Cardiac muscle cell (in vitro differentiated cells and primary cell): ENCODE measurements at places on chromosomes 3 and 15. TPM values are rescaled to one million over a fixed set of nuclear protein-coding genes. Genes with fewer than 3 reads are reported as not detected.

DNA sequence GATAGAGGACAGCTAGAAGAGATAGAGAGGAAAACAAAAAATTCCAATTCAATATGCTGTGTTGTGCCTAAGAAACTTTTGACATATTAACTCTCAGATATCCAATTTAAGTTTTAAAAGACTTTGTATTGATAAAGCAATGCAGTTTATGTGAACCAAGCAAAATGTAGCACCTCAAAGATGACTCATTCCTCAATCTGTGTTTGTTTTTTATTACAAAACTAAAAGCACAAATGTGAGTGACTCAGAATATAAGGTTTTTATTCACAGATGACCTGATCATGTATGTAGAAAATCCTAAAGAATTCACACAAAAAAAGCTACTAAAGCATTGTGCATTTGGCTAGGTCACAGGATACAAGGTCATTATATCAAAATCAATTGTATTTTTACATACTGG lies 11.1 kb downstream of the HCLS1 start:
- H3K36me3 ChIP-seq, result no peaks in the 10 kb centered on the region
- DNase-seq, result no peak
- peaks cover 10% of the 10 kb centered on the region for H3K4me1 ChIP-seq
- H3K27ac ChIP-seq, result no peak overlapping the region
- H3K27me3 ChIP-seq, result no peaks in the 10 kb centered on the region

DNA sequence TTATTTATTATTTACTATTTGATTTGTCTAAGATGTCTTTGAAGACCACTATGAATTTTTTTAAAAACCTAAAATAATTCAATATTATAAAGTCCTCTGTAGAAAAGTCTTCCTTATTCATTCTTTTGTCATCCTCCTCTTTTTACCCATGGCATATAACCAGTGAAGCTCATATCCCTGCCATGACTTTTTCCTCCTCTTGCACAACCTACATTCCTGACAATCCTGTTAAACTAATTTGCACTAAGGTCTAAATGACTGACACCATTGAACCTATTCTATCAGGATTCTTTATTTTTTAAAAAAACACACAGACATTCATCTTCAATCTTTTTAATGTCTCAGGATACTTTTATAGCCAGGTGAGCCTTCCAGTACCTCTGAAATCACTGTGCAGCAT lies 159.9 kb upstream of the SLC2A2 start:
- no peaks in the 10 kb centered on the region for H3K27me3 ChIP-seq
- peaks cover 3% of the 10 kb centered on the region for H3K36me3 ChIP-seq
- H3K27ac ChIP-seq, result no peak overlapping the region
- peaks cover 15% of the 10 kb centered on the region for H3K4me1 ChIP-seq
- H3K4me3 ChIP-seq, result no peak overlapping the region

DNA sequence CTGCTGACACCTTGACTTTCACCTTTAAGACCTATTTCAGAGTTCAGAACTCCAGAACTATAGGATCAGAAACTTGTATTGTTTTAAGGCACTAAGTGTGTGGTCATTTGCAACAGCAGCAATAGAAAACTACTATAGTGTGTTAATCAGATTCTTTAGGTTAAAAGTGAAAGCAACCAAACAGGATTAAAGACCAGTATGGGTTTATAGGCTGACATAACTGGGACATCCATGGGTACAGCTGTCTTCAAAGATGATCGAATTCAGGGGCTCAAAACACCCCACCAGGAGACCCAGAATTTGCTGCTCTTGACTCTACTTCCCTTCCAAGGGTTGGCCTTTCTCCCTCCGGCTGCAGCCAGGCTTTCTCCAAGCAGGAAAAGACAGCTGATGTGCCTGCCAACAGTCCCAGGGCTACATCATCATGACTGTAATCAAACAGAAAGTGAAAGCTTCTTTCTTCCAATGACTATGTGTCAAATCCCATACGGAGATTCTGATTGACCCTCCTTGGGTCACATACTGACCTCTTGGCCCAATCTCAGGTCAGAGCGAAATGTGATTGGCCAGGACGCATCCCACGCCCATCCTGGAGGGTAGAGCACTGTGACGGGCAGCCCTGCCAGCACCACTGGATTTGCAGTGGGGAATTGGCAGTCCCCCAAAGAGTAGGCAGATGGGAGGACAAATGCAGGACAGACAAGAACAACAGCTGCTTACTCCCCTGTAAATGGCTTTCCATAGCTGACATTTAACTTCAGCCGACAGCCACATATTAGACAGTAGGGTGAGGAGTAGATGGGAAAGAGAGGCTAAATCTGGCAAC lies 51.4 kb upstream of the RNF7 start:
- no peak overlapping the region for H3K27ac ChIP-seq
- H3K36me3 ChIP-seq, result no peaks in the 10 kb centered on the region
- H3K4me1 ChIP-seq, result no peaks in the 10 kb centered on the region
- peak; percentile 75 for DNase-seq
- no peak overlapping the region for H3K4me3 ChIP-seq
- no peaks in the 10 kb centered on the region for H3K27me3 ChIP-seq

The MORC1 gene
- not detected in 2 replicates for total RNA-seq

DNA sequence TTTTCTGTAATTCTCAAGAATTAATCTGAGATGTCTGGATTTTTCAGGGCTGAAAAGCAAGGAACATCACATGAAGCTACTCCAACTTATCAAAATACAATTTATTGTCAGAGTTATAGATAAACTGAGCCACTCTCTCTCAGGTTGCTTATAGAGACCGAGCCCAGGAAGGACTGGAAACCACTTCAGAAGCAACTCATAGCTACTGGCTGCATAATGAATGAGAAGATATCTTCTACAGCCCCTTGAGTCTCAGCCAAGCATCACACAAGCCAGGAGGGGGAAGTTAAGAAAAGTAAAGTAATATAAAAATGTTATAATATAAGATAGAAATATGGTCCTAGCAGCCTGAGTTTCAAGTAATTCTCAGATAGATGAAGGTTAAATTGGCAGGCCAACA lies 186.0 kb downstream of the TNIK start:
- H3K27ac ChIP-seq, result no peak overlapping the region
- no peaks in the 10 kb centered on the region for H3K36me3 ChIP-seq
- no peaks in the 10 kb centered on the region for H3K27me3 ChIP-seq
- no peak overlapping the region for H3K4me3 ChIP-seq
- no peak for DNase-seq
- H3K4me1 ChIP-seq, result peaks cover 12% of the 10 kb centered on the region

The CHRM5 gene
- total RNA-seq, result not detected in 2 replicates

DNA sequence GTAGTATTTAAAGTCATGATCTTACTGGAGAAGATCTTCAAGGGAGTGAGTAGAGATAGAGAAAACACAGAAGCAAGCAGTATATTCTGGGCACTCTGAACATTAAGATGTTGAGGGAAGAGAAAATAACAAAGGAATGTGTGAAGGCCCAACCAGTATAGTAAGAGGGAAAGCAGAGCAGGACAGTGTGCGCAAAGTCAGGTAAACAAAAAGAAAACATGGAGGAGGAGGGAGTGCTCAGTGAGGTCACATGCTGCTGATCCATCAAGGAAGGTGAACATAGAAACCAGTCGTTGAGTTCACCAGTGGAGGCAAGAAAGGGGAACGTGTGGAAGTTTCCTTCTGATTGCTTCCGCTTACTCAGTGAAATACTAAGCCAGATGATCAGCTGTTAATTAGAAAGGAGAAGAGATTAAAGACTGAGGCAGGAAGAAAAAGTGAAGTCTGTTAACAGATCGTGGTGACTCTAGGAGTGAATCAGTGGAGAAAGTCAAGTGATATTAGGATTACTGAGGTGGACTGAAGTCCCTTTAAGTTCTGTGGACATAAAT lies 47.2 kb downstream of the OPA1 start:
- H3K27me3 ChIP-seq, result no peaks in the 10 kb centered on the region
- no peak for DNase-seq
- no peak overlapping the region for H3K4me3 ChIP-seq
- H3K36me3 ChIP-seq, result peaks cover 22% of the 10 kb centered on the region
- H3K4me1 ChIP-seq, result no peaks in the 10 kb centered on the region
- no peak overlapping the region for H3K27ac ChIP-seq

GRCh38 chr15:34942363-34942762 lies 27.2 kb downstream of the AQR start:
- H3K36me3 ChIP-seq, result peaks cover 66% of the 10 kb centered on the region
- no peak overlapping the region for H3K27ac ChIP-seq
- peak; percentile 85 for DNase-seq
- no peaks in the 10 kb centered on the region for H3K27me3 ChIP-seq
- no peak overlapping the region for H3K4me3 ChIP-seq

The SLC38A3 gene
- 9.5 and 14.7 TPM in 2 replicates for total RNA-seq

DNA sequence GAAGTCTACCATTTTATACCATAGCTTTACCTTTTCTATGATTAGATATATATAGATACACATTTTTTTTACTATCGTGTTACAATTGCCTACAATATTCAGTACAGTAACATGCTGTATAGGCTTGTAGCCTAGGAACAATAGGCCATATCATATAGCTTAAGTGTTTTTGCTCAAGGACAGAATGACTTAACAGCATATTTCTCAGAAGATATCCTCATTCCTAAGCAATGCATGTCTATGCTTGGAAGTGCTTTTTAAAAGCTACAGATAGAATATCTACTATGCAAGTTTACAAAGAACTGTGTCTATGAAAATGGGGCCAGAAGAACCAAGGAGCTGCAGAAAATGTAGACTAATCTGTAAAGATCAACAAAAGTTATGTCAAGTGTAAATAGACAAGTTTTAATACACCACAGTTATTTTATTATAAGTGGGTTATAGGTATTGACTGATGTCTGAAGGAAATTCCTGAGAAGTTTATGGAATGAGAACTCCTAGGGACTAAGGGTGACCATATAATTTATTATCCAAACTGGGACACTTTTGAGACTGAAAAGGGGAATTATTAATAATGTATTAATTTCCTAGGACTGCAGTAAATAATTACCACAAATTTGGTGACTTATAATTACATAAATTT lies 138.7 kb upstream of the TGFBR2 start:
- H3K4me1 ChIP-seq, result no peaks in the 10 kb centered on the region
- H3K27me3 ChIP-seq, result no peaks in the 10 kb centered on the region
- H3K36me3 ChIP-seq, result no peaks in the 10 kb centered on the region
- no peak overlapping the region for H3K27ac ChIP-seq

The FAH gene
- total RNA-seq, result 18.2 and 25.5 TPM in 2 replicates

- no peak overlapping the region for H3K4me3 ChIP-seq
- no peaks in the 10 kb centered on the region for H3K27me3 ChIP-seq
- peak; percentile 21 for DNase-seq
- H3K36me3 ChIP-seq, result no peaks in the 10 kb centered on the region
- no peak overlapping the region for H3K27ac ChIP-seq
- H3K4me1 ChIP-seq, result no peaks in the 10 kb centered on the region
Observed at GRCh38 chr3:184058029-184058428, 5.2 kb downstream of the HTR3C start.

DNA sequence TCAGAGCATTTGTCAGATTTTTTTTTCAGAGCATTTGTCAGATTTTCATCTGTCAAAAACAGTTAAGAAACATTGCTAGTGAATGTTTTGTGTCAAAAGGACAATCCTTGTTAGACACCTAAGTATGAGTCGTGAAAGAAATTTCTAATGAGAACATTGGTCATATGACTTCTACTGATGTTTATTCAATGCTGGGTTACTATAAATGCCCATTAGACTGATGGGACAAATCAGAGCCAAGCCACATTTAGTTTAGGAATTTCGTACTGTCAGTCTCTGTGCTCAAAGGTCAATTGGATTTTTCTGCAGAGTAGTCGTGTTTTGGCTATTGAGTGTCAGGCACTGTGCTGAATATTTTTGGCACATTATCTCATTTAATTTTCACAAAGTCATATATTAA lies 31.6 kb downstream of the TSC22D2 start:
- no peaks in the 10 kb centered on the region for H3K36me3 ChIP-seq
- peaks cover 18% of the 10 kb centered on the region for H3K4me1 ChIP-seq
- H3K27ac ChIP-seq, result no peak overlapping the region
- H3K27me3 ChIP-seq, result no peaks in the 10 kb centered on the region

The FEZF2 gene
- not detected in 2 replicates for total RNA-seq

- no peaks in the 10 kb centered on the region for H3K4me1 ChIP-seq
- no peaks in the 10 kb centered on the region for H3K36me3 ChIP-seq
- no peak overlapping the region for H3K27ac ChIP-seq
- H3K4me3 ChIP-seq, result no peak overlapping the region
- no peaks in the 10 kb centered on the region for H3K27me3 ChIP-seq
- no peak for DNase-seq
Observed at GRCh38 chr15:90895571-90896117, 7.5 kb upstream of the MAN2A2 start.

DNA sequence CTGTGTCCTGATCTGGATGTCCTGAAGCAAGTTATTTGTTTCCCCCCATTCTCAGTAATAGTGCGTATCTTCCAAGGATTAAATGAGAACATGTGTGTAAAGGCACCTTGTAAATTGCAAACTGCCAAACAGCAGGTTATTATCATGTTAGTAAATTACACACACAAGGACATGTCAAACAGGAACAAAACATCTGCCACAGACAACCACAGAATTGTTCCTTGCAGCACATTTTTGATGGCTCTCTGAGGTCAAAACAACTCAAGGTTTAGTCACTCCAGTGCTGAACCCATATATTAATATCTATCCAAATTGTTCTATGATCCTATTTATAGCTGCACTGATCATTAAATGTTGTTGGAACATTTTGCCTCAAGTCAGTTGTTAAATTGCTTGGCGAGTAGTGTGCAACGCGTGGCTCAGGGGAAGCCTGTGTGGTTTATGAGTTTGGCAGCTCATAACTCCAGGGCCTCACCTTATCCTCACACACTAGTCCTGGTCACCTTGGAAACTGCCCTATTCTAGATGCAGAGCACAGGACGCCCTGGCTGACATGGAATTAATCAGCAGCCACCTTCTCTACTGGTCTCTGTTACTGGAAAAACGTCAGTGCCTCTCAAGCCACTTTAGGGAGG lies 46.3 kb upstream of the CDV3 start:
- peaks cover 4% of the 10 kb centered on the region for H3K4me1 ChIP-seq
- H3K27me3 ChIP-seq, result no peaks in the 10 kb centered on the region
- peak; percentile 15 for DNase-seq
- H3K4me3 ChIP-seq, result no peak overlapping the region

DNA sequence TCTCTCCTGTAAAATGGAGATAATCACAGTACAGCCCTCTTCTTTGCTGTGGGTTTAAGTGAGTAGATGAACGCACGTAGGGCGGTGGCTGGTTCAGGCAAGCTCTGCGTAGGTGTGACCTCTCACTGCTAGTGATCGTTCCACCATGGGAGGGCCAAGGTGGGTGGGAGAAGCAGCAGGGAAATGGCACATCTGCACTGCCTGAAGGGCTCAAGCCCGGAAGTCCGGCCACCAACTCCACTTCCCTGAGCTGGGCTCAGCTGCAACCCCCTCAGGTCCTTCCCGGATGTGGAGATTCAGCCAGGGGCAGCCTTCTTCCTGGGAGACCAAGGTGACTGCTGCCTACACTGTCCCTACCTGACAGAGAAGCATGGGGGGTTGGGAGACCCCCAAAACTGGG lies 102.9 kb downstream of the ADCY5 start:
- H3K4me3 ChIP-seq, result no peak overlapping the region
- no peaks in the 10 kb centered on the region for H3K36me3 ChIP-seq
- H3K4me1 ChIP-seq, result peaks cover 43% of the 10 kb centered on the region
- H3K27ac ChIP-seq, result no peak overlapping the region
- no peaks in the 10 kb centered on the region for H3K27me3 ChIP-seq

The SIDT1 gene
- total RNA-seq, result 0.18 TPM in 1 of 2 replicates, not detected in the other

DNA sequence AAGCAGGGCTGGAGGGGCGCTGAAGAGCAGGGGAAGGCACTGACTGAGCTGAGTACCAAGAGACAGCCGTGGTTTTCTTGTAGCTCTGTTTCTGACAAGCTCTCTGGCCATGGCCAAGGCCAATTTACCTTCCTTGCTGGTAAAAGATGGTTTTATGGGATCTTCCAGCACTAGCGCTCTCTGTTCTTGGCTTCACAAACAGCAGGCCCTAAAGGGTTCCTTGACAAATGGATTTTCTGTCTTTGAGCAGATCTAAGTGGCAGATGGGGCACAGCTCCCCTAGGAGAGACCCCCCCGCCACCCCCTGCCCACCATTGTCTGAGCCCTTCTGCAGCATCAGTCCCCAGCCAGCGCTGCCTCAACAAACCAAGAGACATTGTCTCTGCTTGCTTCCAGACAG lies 66.6 kb downstream of the GAP43 start:
- no peak overlapping the region for H3K4me3 ChIP-seq
- DNase-seq, result no peak
- H3K4me1 ChIP-seq, result no peaks in the 10 kb centered on the region
- H3K36me3 ChIP-seq, result no peaks in the 10 kb centered on the region
